ENCODE measurements at places on chromosomes 6 and 20. TPM values are rescaled to one million over a fixed set of nuclear protein-coding genes. Genes with fewer than 3 reads are reported as not detected.

DNA sequence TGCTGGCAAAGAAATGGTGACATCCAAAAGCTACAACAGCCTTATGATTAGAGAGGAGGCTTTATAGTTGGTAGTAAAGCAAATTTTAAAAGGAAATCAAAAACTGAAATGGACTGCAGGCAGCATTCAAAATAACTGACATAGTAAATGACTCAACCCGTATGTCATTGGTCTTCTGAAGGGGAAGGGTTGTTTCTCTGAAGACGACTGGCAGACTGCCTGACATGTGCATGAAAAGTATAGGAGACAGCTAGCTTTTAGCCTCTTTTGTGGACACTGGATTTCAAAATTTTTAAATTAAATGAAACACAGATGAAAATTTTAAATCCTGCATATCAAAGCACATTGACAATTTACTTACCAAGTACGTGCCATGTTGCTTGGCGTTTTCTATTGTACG, 90.7 kb downstream of the TRMT6 start:
- no peak for DNase-seq

DNA sequence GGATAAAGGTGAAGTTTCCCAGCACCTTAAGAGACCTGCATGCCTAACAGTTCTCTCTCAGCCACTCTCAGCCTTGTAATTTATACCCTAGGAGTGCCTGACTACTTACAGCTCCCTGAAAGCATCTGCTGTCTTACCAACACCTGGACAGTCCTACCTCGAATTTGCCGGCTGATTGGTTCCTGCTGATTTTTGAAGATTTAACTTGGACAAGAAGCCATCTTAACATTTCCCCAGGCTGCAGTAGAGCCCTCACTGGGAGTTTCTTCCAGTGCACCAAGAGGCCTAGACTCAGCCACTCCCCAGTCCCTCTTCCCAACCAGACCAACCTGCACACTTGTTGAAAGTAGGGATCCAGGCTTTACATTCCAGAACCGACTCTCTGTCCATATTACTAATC, 174.5 kb downstream of the LINC00237 start:
- no peak for DNase-seq

DNA sequence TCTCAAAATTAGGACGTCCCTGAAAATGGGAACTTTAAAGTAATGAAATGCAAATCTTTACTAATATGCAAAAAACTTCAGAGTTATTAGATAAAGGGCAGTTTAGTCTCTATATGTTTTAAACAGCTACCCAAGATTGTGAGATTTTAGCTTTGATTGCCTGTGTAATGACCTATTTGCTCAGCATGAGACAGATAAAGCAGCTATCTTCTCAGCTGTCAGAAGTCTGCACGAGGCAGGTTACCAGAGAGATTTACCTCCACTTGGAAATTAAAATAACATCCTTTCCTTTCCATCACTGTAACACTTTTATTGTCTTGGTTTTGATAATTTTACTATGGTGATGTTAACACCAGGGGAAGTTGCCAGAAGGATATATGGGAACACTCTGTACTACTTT, 436.6 kb upstream of the OPRM1 start:
- DNase-seq = no peak

DNA sequence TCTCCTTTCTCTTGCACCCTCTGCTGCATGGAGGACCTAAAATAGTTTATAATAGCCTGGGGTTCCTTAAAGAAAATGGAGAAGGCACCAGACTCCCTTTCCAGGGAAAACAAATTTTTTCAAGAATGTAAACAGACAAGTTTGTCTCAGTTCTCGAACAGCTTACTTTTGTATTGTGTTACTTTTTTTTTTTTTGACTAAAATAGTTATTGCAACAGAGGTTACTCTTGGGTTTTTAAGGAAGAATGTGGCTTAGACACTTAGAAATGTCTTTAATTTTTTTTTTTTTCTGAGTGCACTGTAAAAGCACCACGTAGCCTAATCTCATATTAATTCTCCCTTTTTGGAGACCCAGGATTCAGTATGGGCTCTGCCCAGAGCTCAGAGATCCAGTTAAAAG, 148.7 kb upstream of the CARMIL1 start:
- no peak for DNase-seq

GRCh38 chr6:148776321-148777308, 29.8 kb downstream of the UST start:
- DNase-seq = no peak

GRCh38 chr6:21051777-21052176, 517.5 kb downstream of the CDKAL1 start:
- DNase-seq = no peak

DNA sequence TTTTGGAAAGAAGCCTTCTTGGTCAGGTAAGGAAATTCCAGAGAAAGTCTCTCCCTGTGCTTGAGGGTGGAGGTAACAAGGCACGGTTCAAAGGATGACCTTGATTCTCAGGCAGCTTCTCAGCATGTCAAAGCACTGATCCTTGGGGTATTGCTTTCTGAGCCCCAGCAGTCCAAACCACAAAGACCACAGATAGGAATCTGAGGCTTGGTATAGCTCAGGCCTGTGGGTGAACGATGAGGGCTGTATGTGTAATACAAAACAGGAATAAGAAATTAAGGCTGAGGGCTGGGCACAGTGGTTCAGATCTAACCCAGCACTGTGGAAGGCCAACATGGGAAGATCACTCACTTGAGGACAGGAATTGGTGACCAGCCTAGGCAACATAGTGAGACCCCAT, 70.2 kb upstream of the SLC22A1 start:
- no peak for DNase-seq

DNA sequence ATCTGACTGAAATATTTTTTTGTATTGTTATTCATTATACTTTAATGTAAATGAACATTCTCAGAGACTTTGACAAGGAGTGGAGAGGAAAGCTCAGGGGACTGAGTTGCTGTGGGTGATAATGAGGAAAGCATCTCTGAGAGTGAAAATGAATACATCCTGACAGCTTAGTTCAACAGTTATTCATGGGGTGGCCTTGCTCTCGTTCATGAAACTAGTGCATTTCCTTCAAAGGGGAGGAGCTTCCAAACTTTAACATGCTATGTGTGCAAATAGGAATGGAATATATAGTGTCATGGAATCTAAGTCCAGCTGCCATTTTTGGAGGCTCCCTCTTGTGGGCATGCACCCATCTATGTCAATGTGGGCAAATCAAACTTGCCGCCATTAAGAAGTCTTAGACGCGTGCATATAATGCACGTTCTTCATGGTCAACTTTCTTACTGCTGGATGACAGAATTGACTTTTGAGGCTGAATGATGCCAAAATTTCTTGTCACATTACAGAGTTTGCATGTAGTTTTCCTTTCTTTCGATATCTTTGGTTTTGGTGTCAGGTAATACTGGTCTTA, 124.3 kb upstream of the TMEM170B start:
- no peak for DNase-seq

DNA sequence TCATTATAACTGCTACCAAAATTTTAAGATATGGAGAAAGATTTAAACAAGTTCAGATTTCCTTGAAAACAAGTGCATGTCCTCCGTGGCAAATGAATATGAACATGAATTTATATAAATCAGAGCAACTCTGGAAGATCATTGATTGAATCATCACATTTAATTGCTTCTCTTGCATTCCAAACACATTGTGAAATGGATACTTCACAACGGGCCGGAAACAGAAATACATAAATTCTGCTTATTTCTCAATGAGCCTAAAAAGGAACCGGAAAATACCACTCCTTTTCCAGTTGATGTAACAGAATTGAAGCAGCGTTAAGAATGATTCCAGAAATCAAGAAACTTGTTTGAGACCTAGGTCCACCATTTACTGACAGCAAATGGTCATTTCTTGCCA, 134.6 kb upstream of the BTN3A2 start:
- no peak for DNase-seq

- DNase-seq = no peak
These were observed 225.1 kb upstream of the MANEA start for GRCh38 chr6:95352064-95352795.

GRCh38 chr6:73901986-73902385, 206.0 kb downstream of the CD109 start:
- DNase-seq = no peak

- no peak for DNase-seq
These were observed 17.1 kb downstream of the RALGAPA2 start for GRCh38 chr20:20695250-20695816.

GRCh38 chr6:16635810-16636602, 125.3 kb downstream of the ATXN1 start:
- no peak for DNase-seq

GRCh38 chr6:130032758-130033340, 14.5 kb downstream of the L3MBTL3 start:
- no peak for DNase-seq

DNA sequence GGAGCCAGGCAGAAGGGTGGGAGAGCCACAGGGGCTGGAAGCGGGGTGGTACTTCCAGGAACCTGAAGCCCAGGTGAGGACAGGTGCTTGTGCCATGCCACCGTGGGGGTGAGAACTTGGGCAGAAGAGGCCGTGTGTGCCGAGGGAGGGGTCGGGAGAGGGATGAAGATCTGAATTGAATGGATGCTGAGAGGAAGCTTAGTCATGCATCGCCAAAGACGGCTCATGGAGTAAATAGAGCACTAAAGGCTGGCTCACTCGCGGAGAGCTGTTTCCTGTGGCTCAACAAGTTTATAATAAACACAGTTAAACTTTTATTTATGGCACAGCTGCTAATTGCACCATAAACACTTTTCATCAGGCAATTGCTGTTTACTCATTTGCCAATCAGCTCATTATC, 21.7 kb upstream of the MYT1 start:
- DNase-seq = no peak

- DNase-seq = no peak
These were observed 126.5 kb downstream of the CDK19 start for GRCh38 chr6:110688661-110689268.

DNA sequence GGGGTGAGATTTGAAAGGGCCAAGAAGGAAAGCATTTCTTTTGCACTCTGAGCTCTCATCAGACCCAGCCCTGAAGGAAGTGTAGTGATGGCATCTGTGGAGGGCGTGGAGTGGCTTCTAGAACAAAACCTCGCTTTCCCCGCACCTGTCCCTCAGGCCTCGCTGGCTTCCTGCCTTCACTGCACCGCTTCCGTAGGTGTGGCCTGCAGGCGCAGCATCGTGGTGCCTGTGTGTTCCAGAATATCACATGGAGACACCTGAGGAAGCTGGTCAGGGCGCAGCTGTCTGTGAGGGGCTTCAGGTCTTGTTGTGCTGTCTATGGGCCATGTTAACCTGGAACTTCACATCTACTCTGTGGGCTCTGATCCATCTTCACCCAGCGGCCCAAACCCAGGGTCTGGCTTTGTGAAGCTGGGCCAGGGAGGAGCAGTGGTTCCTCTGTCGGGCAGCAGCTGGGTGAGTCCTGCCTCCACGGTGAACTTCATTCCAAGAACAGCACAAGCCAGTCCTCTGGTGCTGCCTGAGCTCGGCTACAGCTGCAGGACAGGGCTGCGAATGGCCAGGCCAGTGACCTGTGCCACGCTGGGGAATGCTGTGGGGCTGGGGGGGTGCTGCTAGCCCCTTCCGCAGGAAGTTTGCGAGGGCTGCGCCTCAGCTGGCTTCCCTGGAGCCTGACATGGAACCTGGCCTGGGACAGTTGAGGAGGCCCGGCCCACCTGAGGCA, 40.9 kb downstream of the DSTN start:
- no peak for DNase-seq

- no peak for DNase-seq
These were observed 677 bp downstream of the NEURL2 start for GRCh38 chr20:45890077-45890984.

DNA sequence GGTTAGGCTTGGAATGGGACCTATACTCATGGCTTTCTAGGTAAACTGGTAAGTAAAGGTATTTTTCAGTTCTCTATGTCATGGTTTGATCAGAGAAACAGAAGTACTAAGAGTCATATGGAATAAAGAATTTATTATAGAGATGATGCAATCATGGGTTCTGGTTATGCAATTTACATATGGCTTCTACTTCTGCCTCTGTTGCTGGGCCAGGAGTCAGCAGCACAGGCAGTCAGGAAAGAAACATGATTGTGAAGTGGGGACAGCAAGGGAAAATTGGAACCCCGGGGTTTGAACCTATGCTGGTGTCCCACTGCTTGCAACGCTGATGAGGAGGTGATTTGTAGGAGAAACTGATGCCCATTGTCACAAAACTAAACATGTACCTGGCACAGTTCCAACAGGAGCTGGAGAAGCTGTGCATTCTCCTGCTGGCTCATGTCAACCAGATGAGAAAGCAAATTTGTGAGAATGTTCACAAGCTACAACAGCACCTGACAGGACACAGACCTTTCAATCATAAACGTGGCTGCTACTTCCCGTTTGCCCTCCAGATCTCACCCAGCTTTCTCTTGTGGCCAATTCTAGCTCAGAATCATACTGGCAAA, 887.1 kb downstream of the TFAP2A start:
- no peak for DNase-seq

GRCh38 chr20:23235173-23236027, 115.2 kb upstream of the NXT1 start:
- DNase-seq = no peak

DNA sequence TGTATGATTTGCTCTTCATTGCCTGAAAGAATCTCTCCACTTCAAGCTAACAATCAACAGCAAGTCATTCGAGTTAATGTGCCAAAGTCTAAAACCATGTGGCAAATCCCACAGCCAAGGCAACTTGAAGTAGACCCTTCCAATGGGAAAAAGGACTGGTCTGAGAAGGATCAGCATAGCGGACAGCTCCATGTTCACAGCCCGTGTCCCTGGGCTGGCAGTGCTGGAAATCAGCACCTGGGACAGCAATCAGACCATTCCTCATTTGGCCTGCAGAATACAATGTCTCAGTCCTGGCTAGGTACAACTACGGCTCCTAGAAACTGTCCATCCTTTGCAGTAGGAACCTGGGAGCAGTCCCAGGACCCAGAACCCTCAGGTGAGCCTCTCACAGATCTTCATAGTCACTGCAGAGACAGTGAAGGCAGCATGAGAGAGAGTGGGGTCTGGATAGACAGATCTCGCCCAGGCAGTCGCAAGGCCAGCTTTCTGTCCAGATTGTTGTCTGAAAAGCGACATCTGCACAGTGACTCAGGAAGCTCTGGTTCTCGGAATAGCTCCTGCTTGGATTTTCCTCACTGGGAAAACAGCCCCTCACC, 1.1 kb downstream of the GJA10 start:
- DNase-seq = no peak

- no peak for DNase-seq
These were observed 536 bp upstream of the FNDC1 start for GRCh38 chr6:159168536-159169192.

CRISP2 gene
- total RNA-seq = not detected

KCNK16 gene
- total RNA-seq = not detected

VSX1 gene
- 0.21 TPM for total RNA-seq

RUNX2 gene
- total RNA-seq = 7.0 TPM

SLC17A2 gene
- not detected for total RNA-seq

MAP7 gene
- total RNA-seq = 1.8 TPM

EEF1A2 gene
- 178 TPM for total RNA-seq

MYLIP gene
- total RNA-seq = 12.7 TPM

BTN1A1 gene
- total RNA-seq = 0.10 TPM

TSBP1 gene
- total RNA-seq = not detected

NRSN1 gene
- total RNA-seq = not detected

KATNA1 gene
- 19.7 TPM for total RNA-seq

RFX6 gene
- not detected for total RNA-seq

PACSIN1 gene
- 0.18 TPM for total RNA-seq

METTL24 gene
- total RNA-seq = not detected

PSMA7 gene
- 402 TPM for total RNA-seq

GPR31 gene
- total RNA-seq = not detected
